NCI-H526 treated with DMSO at 0.1 percent for 48 hours (cell line): ENCODE measurements at places on chromosomes 7 and 10.

GRCh38 chr10:30192846-30193608, 133.6 kb upstream of the JCAD start:
- no peak for DNase-seq

- no peak for DNase-seq
Observed at GRCh38 chr10:352476-353235, 217.4 kb downstream of the ZMYND11 start.

- DNase-seq: no peak
Observed at GRCh38 chr7:25356534-25357151, 128.4 kb upstream of the NPVF start.

- no peak for DNase-seq
Observed at GRCh38 chr10:113517165-113517900, 35.5 kb upstream of the HABP2 start.

GRCh38 chr7:112370436-112370835, 79.8 kb upstream of the IFRD1 start:
- no peak for DNase-seq

DNA sequence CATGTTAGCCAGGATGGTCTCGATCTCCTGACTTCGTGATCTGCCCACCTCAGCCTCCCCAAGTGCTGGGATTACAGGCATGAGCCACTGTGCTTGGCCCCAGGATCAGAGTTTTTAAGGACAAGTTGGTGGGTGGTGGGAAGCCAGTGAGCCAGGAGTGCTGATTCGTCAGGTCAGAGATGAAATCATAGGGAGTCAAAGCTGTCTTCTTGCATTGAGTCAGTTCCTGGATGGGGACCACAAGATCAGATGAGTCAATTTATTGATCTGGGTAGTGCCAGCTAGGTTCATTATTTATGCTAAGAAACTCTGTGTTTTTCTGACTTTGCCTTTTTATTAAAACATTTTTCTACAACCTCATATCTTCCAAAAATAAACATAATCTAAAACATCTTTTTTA, 423.8 kb downstream of the ARL4A start:
- DNase-seq: no peak

DNA sequence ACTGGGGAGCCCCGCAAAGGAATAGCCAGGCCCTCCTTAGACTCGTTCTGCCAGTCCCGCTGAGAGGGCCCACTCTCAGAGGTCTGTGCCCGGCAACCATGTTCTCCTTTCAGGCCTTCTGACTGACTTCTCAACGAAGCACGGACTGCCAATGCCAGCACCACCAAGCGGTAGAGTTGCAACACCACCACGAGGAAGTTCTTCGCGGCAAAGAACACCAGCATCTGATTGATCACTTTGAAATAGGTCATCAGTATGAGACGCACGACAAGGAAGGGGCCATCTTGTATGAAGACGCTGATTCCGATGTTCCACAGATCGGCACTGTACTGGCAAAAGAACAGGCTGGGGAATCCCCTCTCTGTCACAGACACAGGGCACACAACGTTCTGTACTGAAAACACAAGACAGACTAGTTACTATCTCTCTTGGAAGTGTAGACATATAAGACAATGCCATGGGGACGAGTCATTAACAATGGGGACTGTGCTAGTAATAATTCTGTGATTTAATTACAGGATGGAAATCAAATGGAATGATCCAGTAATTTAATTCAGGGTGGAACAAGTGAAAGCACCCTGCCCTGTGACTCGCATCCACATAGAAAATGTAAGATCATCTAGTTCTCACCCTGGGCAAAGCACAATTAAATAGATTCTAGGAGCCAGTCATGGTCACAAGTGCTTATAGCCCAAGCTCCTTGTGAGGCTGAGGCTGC, 42.7 kb downstream of the TMEM26 start:
- no peak for DNase-seq

- no peak for DNase-seq
Observed at GRCh38 chr7:116153050-116153449, 57.3 kb upstream of the TES start.

DNA sequence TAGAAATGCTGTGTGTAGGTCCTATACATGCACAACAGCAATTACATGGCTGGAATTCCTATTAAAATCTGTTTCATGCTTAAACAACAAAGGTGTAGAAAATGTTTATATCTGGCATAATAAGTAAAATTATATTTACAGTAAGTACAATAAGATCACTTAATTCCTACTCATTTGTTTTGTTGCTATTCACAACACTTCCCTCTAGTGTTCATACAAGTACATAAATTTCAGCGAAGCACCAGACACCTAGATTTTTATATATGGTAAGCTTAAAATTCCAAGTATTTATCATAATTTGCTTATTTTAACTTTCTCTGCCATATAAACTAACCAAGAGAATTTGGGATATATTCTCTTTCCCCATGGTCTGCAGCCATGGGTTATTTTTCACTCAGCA, 51.8 kb upstream of the ANK3 start:
- no peak for DNase-seq

GRCh38 chr10:114565066-114565465, 93.0 kb downstream of the ABLIM1 start:
- no peak for DNase-seq

GRCh38 chr10:78779339-78779955, 289.3 kb upstream of the ZMIZ1 start:
- DNase-seq: no peak

GRCh38 chr7:33805630-33806233, 99.6 kb upstream of the BMPER start:
- no peak for DNase-seq

DNA sequence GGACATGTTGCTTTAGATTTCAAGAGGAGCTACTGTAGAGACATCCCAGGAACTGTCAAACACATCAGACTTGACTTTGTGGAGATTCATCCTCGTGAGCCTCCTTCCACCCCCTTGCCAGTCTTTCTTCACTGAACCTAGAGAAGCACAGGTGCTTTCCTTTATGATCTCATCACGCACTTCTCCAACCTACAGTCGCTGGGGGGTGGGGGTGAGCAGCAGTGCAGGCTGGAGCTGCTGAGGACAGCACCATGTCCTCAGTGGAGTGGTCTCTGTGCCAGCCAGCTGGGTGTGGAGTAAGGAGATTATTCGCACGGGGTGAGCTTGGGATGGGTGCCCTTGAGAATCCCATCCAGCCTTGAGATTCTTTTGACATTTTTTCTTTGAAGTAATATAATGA, 88.1 kb downstream of the VOPP1 start:
- DNase-seq: no peak

GRCh38 chr7:20783700-20784387, 2.8 kb downstream of the SP8 start:
- no peak for DNase-seq

GRCh38 chr7:23369695-23370404, 70.7 kb downstream of the MALSU1 start:
- no peak for DNase-seq

- no peak for DNase-seq
Observed at GRCh38 chr7:11819947-11820346, 12.1 kb downstream of the THSD7A start.
